ENCODE measurements at places on chromosomes 4 and X.

GRCh38 chr4:60656171-60656570, 544.0 kb upstream of the ADGRL3 start:
- no peak for DNase-seq

- no peak for DNase-seq
These were observed 7.7 kb downstream of the F8A2 start for GRCh38 chrX:155389634-155390033.

DNA sequence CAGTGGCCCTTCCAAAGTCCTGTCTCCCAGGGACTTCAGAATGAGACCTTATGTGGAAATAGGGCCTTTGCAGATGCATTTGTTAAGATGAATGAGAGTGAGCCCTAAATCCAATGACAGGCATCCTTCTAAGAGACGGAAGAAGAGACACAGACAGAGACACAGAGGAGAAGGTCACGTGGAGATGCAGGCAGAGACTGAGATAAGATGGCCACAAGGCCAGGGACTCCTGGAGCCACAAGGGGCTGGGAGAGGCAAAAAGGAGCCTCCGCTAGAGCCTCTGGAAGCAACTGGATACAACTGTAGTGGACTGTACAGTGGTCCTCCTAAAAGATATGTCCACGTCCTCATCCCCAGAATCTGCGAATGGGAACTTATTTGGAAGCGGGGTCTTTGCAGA, 19.0 kb upstream of the CD99 start:
- DNase-seq = no peak

GRCh38 chr4:13530823-13531624, 13.3 kb downstream of the NKX3-2 start:
- no peak for DNase-seq

GRCh38 chrX:53494436-53494835, 60.3 kb upstream of the HSD17B10 start:
- no peak for DNase-seq

DNA sequence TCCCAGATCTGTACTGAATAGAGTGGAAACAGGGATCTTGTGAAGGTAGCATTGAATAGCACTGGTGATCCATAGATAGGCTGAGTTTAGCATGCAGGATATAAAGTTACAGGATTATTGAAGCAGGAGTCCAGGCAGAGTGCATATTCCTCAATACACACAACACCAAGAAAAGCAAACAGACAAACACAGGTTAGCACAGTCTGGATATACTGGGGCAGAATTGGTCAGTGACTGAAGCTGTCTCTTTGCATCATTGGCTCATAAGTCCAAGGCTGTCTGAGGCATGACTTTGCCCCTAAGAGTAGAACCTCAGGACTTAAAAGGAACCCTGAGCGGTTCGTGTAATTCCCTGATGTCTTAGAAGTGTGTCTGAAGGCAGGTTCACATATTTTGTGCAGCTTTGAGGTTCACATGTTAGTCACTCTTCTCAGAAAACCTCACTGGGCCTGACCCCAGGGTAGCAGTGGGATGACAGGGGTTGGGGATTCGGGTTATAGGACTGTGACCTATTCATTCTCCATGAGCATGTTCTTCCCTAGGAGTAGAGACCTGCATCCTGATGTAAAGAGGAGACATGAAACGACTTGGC, 134.6 kb downstream of the AASDH start:
- DNase-seq = no peak

GRCh38 chr4:52588097-52588496, 71.0 kb downstream of the USP46 start:
- DNase-seq = no peak

DNA sequence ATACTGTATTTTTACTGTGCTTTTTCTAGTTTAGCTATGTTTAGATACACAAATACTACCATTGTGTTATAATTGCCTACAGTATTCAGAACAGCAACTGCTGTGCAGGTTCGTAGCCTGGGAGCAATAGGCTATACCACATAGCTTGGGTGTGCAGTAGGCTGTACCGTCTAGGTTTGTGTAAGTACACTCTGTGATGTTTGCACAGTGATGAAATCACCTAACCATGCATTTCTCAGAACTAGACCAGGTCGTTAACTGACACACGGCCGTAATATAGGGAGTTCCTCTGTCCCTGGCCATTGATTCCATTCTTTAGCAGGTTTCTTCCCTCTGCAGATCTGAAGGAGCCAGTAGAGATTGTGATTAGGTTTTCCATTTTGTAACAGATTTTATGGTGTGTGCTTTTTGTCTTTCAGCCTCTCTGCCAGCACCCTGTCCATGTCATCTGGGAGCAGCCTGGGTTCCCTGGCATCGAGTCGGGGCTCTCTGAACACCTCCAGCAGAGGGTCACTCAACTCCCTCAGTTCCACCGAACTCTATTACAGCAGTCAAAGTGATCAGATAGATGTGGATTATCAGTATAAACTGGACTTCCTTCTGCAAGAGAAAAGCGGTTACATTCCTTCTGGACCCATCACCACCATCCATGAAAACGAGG, 59.5 kb downstream of the CLDN22 start:
- DNase-seq = no peak

DNA sequence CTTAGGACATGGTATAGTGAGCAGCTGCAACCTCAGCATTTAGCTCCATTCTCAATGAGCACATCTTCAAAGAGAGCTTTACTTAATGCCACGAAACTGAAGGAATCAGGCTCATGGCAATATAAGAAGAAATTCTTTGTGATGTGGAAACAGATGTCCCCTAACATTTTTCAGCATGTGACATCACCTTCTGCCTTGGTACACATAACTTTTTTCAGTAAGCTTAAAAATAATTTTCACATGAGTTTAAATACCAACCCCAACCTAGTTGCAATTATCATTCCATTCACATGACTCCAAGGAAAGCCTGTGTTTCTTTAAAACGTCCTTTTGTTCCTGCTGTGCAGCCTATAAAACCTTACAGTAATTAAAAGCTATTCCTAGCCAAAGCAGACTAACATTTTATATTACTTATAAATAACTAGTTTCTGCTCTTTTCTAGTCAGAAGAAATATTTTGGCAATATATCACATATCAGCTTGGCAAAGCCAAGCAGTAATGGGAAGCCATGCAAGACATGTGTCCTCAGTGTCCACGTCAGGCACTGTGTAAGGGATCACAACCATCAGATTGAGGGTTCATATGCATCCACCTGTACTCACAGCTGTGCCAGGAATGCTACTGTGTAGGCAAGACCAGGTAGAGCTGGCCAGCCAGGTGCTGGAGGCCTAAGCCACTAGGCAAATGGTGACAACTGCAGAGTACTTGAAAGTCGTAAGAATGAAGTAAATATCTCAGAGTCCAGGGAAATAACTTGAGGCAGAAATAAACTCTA, 466.6 kb downstream of the INPP4B start:
- no peak for DNase-seq

GRCh38 chr4:39451423-39452023, 7.2 kb downstream of the RPL9 start:
- DNase-seq = no peak

- no peak for DNase-seq
These were observed 19.8 kb upstream of the TBC1D14 start for GRCh38 chr4:6889736-6890324.
